Occipital lobe (tissue), 3 donors: ENCODE measurements at places on chromosomes 1 and 21.

GRCh38 chr21:28602546-28602945 is 390.1 kb downstream of the LTN1 start:
- DNase-seq: no peak

DNA sequence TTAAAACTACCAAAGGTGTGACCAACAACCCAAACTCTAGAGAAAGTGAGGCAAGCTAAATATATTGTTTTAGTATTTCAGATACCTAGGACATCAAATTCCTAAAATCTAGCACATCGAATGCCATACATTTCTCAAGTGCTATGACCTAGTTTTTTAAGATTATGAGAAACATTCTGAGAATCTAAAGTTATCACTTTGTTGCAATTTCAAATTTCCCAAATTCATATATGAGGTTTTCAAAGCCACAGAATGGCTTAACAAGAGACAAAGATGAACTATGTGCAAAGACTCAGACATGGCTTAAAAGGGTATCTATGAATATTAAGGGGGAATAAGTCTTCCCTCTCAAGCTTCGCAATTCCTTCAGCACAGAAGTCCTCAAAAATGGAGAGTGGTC is 6.8 kb downstream of the SCYL3 start:
- DNase-seq: no peak

DNA sequence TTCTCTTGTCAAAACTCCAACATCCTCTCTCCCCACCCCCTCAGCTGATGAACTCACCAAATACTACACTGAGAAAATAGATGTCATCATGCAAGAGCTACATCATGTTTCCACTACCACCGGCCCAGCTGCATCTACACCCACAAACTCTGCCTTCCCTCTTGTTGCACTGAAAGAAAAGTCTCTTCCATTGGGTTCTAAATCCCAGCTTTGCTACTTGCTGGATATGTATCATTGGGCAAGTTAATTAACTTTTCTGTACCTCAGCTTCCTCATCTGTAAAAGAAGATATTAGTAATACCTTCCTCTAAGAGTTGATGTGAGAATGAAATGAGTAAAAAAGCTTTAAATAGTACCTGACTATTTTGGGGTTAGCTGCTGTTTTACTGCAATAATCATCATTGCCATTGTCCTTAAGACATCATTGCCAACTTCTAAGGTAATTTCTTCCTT is 108.6 kb downstream of the OLFML2B start:
- DNase-seq: no peak

GRCh38 chr1:108947871-108948525 is 15.3 kb downstream of the CLCC1 start:
- DNase-seq: no peak

DNA sequence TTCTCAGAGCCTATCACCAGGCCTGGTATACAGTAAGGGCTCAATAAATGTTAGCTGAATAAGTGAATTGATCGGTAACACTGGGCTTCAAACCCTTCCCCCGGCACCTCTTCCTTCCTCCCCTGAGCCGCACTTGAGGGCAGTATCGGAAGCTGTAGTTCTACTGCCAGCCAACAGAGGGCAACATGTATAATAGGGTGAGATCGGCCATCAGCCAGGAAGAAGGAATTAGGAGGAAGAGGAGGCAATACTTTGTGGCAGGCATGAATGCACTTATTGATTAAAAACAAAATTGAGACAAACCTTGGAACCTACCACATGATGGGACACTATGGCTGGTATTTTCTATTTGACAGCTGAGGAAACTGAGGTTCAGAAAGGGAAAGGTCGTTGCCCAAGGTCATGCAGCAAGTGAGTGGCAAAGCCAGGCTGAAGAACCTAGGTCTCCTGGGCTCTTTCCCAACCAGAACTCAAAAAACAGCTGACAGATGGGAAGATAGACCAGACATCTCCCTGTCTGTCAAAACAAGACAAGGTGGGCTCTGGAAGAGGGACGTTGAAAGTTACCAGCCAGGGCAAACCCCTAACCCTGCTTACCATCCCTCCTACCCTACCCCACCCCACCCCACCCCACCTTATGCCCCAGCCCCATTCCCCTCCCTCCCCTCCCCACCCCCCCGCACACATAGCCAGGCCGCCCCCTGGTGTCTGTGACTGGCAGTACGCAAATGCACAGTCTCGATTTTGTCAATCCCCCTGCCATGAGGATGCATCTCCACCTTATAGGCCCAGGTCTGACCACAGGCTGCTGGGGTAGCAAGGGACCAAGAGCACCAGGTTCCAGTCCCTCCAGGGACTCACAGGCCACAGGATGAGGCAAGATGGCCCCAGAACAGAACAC is 107.3 kb upstream of the RUNX3 start:
- no peak for DNase-seq

DNA sequence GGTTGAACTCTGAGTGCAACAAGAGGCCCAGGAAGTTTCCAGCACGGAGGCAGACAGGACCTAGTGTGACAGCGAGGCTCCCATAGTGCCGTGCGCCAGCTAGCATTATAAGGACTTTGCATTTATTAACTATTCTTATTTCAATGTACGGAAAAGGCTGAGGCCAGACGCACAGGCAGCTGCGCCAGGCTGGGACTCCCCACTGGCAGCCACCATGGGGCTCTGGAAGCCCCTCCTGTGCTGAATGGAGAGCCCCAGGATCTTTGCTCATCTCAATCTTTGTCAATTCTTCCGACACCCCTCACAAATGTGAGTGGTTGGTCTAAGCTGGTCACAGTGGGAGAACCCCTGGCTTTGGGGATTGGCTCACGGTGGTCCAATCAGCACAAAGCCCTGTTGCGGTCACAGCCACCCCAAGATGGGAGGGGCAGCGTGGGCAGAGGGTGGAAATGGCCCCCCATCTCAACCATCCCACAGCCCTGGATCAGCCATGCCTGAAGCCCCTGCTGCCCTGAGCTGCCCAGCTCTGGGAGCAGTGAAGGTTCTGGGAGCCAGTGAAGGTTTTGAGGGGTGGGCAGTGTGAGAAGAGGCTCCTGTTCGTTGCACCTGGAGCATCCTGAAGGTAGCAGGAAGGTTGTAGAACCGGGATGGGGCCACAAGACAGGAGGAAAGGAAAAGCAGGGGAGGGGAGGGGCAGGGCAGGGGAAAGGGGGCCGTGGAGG is 59.5 kb upstream of the ADARB1 start:
- DNase-seq: no peak

GRCh38 chr1:145985502-145986439 is 10.6 kb downstream of the TXNIP start:
- DNase-seq: no peak

GRCh38 chr21:18772404-18772803 is 368.8 kb upstream of the TMPRSS15 start:
- DNase-seq: no peak

DNA sequence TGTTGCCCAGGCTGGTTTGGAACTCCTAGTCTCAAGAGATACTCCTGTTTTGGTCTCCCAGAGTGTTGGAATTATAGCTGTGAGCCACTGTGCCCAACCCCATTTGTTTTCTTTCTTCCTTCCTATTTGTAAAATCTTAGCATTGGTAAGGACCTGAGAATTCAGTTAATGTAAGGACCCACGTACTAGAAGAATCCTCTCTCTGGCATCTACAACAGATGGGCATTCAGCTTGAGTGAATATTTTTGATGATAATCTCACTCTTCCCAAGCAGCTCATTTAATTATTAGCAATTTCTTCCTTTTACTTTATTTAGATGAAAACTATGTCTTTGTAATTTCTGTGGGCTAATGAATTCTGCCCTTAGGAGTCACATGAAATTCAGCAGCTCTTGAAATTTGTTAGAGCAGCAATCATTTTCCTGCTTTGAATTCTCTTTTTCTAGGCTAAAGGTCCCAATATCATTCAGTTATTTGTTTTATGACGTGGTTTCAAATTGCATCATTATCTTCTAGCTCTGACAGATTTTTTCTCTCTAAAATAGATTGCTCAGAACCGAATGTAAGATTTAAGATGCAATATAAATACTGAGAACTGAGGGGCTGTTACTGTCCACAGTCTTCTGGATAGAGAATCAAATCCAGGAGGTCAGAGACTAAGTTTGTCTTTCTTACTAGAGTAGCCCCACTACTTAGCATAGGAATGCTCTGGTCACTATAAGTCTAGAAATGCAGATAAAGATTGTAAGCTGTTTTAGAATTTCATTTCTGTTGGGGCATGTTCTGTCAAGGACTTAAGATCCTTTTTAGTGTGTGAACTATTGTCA is 59.4 kb downstream of the EPB41 start:
- no peak for DNase-seq

DNA sequence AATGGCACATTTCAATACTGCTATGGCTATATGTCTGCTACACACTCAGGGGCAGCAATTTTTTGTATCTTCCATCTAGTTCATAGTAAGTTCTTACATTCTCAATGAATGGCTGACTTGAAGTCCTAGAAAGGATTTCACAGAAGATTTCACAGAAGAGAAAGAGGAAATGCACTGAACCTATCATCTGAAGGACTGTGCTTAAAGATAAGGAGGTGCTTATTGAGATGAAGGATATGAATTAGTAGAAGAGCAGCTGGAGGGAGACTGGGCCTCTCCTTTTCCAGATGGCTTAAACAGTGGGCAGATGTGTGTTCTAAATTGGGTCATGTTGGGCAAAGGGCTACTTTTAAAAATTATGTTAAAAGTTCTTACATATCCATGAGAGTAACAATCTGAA is 14.6 kb downstream of the ADAR start:
- DNase-seq: no peak

DNA sequence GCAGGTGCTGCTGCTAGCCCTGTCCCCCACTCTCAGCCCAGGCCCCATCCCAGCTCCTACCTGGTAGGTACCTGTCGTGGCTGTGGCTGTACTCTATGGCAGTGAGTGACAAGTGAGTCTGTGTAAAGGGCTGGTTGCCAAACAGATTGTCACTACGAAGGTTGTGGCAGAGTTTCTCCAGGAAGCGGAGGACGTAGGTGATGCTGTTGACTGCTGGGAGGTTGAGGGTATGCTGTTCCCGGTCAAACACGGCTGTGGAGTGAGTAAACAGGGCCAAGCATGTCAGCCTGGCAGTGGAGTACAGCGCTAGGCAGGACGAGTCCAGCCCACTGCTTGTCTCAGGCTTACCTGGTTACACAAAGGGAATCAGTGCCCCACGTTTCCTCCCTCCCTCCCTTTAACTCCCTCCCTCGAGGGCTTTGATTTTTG is 24.8 kb upstream of the SLFNL1 start:
- no peak for DNase-seq

DNA sequence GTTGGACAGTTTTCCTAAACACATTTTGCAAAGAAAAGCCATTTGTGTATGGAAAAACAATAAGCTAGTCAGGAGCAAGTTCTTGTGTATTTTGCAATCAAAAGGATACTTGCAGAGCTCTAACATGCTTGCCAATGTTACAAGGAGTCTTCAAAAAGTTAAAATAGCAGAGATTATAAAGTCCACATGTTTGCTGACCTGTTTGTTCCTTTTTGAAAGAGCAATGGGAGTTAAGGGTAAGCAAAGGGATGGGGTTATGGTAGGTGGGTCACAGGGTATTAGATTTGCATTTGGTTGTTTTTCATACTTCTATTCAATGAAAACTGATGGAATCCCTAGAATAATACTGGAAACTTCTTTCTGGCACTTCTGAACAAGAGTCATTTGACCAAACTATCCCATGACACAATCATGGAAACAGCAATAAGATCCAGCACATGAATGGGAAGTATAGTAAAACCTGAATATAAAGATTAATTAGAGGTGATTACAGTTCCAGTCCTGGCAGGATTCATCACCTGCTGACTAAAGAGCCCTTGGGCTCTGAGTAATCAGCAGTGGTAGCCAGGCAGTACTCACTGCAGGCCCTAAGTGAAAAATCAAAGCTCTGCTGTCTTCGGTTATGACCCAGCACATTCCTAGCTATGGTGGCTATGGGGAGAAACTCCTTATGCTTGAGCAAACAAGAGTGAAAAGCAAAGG is 27.1 kb upstream of the ZC3H11B start:
- DNase-seq: no peak

DNA sequence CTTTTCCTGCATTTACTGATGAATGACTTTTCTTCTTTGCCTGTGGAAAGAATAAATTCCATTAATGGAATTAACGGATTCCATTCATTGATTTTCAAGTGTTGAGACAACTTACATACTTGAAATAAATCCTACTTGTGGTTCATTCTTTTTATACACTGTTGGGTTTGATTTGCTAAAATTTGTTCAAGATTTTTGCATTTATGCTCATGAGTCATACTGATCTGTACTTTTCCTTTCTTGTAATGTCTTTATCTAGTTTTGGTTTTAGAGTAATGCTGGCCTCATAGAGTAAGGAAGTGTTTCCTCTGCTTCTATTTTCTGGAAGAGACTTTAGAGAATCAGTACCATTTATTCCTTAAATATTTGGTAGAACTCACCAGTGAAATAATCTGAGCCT is 14.4 kb downstream of the UROD start:
- DNase-seq: no peak

GRCh38 chr1:14334336-14335176 is 263.9 kb upstream of the KAZN start:
- no peak for DNase-seq

GRCh38 chr1:160836981-160837557 is 25.6 kb downstream of the CD244 start:
- no peak for DNase-seq

DNA sequence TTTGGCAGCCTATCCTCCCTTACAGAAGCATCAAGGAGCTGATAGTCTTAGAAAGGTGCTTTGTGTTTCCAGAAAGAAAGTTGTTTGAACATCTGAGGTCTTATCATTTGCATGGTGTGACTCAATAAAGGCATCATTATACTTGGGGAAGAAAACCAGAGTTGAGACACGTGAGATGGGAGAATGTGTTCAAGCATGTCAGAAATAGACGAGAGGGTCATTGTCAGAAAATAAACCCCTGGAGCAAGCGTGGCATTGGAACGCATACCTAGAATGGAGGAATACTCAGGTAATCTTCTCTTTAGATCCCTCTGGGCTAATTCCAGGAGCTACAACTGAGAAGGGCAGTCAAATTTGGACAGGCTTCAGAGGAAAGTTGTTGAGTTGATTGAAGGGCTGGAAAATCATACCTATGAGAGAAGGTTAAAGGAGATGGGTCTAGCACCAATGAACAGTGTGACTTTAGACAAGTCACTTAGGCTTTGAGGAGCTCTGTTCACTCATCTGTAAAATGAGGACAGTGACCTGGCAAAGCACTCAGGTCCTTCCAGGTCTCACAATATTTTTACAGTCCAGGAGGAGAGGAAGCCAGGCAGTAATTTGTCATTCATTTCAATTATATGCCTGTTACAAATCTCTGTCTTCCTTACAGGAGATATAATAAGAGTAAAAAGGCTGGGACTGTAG is 101.3 kb upstream of the C1orf21 start:
- no peak for DNase-seq

DNA sequence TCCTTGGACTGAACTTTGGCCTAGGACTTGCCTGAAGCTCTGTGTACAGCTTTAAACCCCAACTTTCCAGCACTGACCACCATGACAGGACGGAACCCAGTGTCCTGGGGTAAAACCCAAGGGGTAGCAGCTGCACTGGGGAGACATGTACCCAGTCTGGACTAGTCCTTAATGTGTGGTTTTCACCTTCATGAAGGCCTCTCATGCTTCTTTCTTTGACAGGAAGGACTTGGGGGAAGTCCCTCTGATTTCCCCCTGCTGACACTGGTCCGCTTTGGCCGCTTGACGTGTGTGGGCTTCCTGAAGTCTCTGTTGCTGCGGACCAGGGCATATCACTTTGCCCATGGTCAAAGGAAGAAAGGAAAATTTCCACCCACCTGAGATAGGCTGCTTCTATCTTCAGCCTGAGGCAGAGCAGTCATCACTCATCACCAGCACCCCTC is 66.3 kb upstream of the PRDX6 start:
- DNase-seq: no peak

GRCh38 chr1:57010511-57010910 is 44.7 kb upstream of the C8B start:
- no peak for DNase-seq
